Karpas-422 (cell line): ENCODE measurements at places on chromosomes 3 and 15. TPM values are rescaled to one million over a fixed set of nuclear protein-coding genes. Genes with fewer than 3 reads are reported as not detected.
A peak's percentile ranks its signal among the peaks of the same experiment; 100 is the strongest.

DNA sequence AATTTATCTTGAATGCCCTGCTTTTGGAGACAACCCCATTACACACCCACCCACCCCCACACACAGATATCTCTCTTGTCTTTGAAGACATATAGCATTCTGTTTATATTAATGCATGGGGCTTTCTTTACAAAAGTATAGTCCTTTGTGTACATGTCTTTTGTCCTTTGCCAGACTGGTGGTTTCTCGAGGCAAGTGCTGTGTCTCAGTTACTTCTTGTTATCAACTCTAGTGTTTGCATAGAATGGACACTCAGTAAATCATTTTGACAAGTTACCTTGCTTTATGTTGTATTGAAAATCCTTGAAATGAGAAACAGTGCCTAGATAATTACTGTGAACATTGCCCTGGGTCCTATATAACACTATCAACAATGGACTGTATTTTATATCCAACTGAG, 33.9 kb downstream of the KBTBD8 start:
- no peak for DNase-seq

Gene FBXO40
- total RNA-seq, result not detected in 2 replicates

DNA sequence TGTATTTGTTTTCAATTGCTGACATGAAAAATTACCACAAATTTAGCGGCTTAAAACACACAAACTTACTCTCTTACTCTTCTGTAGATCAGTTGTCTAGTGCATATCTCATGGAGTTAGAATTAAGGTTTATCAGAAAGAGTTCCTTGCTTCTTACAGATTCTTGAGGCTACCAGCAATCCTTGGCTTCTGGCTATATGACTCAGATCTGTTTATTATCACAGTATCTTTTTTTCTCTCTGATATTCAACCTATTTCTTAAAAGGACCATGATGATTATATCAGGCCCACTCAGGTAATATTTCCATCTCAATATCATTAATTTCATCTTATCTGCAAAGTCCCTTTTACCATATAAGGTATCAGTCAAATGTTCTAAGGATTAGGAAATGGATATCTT, 263.5 kb upstream of the BCHE start:
- DNase-seq, result no peak

DNA sequence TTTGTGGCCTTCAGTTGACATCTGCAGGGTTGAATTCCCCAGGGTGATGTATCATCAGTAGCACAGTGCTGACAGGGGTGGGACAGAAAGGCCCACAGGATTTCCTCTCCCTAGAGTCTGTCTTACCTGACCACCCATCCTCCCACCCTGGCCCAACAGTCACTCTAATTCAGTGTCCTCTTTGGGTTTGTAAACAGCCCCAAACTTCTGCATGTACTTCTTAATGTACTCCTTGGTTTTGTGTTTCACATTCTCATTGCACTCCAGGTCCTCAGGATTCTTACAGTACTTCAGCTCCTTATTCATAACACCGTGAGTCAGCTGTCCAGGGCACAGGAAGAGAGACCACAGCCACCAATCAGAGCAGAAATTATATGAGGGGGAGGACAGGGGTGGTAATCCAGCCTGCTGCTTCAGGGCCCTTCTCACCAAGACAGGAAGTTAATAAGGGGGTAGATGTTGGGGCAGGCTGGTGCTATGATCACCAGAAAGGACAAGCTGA, 37.5 kb downstream of the NBEAL2 start:
- peak; percentile 78 for DNase-seq

GRCh38 chr15:41476416-41477048, 17.1 kb upstream of the ITPKA start:
- DNase-seq, result no peak

GRCh38 chr3:132593241-132593946, 3.7 kb upstream of the ACKR4 start:
- DNase-seq, result no peak

GRCh38 chr3:113232342-113232741, 21.0 kb downstream of the BOC start:
- DNase-seq, result no peak

DNA sequence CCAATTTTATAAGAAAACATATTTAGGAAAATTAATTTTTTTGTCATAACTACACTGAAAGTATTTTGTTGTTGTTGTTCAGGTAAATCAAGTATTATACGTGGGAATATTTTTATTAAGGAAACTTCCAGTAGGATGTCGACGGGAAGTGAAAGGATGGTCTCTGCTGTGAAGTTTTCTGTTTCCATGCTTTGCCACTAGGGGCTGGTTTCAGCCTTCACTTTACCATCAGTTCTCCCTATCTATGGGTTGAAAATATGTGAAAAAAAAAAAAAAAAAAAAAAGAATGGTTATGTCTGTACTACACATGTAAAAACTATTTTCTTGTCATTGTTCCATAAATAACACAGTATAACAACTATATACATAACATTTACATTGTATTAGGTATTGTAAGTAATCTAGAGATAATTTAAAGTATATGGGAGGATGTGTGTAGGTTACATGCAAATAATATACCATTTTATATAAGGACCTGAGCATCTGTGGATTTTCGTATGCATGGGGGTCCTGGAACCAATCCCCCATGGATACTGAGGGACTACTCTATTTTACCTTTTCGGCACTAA, 136.7 kb downstream of the SMAD6 start:
- peak; percentile 69 for DNase-seq

DNA sequence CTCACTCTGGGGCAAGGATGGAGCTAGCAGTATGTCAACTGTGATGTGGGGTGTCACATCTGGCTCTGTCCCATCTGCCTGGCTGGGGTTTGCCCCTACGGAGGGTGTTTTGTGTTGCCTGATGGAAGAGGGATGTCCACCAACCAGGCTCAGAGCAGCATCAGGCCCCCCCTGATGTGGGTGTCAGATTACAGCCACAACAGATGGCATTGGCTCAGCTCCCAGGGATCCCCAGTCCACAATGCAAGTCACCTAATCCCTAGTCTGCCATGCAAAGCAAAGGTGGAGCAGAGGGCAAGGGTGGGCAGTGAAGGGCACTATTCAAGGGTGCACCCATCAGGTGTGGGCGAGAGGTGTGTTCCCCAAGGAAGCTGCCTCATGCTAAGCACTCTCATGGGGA, 48.9 kb upstream of the AMOTL2 start:
- no peak for DNase-seq

DNA sequence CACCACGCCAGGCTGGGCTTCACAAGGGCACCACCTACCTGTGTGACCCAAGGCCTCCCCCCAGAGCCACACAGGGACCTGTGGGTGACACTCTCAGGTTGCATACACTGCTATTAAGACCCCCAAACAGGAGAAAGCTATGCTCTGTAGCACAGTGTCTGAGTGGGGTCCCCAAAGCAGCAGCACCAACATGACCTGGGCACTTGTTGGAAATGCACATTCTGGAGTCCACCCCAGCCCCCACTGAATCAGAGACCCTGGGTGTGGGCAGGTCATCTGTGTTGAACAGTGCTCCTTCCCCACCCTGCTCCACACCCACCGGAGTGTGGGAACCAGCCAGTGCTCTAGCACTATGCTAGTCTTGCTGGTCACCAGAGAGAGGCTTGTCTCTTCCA, 76.1 kb downstream of the ADAMTS17 start:
- DNase-seq, result no peak
